Activated T-helper 1 cell treated with anti-CD3 and anti-CD28 coated beads, Interleukin-12 subunit alpha, Interleukin-12 subunit beta, Interleukin-2, Interleukin-4 antibody, amounts not matched to agents 30 ng/mL and 10 ng/mL and 1 ng/mL, durations not matched to agents 14 hours and 24 hours and 36 hours (primary cell): ENCODE measurements at places on chromosomes 11 and 22. TPM values are rescaled to one million over a fixed set of nuclear protein-coding genes. Genes with fewer than 3 reads are reported as not detected.

DNA sequence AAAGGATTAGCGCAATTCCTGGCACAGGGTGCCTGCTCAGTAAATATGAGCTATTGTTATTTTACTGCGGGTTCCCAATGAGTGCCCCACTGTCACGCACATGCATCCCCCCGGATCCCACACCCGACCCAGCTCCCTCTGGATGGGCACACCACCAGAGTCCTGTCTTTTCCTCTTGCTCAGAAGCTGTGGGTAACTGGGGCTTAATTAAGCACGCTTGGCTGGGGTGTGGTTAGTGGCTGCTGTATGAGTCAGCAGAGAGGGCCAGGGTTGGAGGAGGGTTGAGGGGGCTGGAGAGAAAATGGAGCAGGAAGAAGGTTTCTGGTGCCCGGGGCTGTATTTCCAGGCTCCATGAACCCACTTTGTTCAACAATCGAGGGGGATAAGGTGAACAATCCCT lies 30.3 kb upstream of the NECTIN1 start:
- H3K36me3 ChIP-seq, result no peaks in the 10 kb centered on the region
- peaks cover 9% of the 10 kb centered on the region for H3K27me3 ChIP-seq
- no peaks in the 10 kb centered on the region for H3K4me1 ChIP-seq
- no peak overlapping the region for H3K4me3 ChIP-seq
- no peak for DNase-seq

The OR5T2 gene
- not detected in 2 replicates for total RNA-seq

The SEPTIN5 gene
- 0.98 and 1.3 TPM in 2 replicates for total RNA-seq

DNA sequence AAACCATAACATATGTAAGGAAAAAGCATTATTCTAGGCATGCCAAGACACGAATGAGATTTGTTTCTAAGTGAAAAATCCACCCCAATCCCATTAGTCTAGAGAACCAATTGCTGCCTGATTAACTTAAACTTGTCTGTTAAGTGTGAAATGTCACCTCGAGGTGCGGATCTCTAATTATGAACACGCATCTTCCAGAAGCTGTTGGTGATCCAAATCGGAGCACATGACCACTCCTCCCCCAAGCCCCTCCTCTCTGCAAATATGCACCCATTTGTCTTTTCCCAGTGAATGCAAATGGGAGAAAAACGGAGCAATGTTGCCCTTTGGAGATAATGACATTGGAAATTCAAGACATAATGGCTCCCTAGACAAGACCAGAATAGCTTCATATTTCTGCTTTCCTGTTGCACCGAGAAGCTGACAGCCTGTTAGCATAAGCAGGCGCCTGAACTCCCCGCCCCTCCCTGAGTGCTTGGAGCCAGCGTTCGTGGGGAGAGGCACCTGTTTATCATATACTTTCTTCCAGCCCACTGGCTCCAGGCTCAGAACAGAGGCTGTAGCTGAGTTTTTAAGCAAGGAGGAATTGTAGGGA lies 6.0 kb upstream of the FXYD6 start:
- H3K4me3 ChIP-seq, result no peak overlapping the region
- no peaks in the 10 kb centered on the region for H3K4me1 ChIP-seq
- DNase-seq, result no peak
- H3K27me3 ChIP-seq, result peaks cover 45% of the 10 kb centered on the region

The C1QTNF5 gene
- not detected in 2 replicates for total RNA-seq
